ENCODE measurements at places on chromosomes 2 and 18. TPM values are rescaled to one million over a fixed set of nuclear protein-coding genes. Genes with fewer than 3 reads are reported as not detected.

Gene CAPN14
- not detected for total RNA-seq

Gene ACOXL
- total RNA-seq = not detected

Gene LIMS3
- total RNA-seq = 7.1 TPM

DNA sequence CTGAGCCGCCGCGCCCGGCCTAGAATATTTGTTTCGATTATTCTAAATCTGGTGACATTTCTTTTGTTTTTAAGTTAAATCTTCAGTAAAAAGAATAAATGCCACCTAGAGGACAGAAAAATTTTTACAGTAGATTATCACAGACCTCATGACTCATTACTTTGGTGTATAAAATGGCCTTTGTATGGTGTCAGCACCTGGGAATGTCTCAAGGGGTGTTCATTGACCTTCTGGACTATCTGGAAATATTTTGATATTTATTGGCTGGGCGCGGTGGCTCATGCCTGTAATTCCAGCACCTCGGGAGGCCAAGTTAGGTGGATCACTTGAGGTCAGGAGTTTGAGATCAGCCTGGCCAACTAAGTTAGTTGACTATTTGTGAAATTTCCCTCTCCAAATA lies 30.3 kb upstream of the SLC30A6 start:
- no peak for DNase-seq
- no peak overlapping the region for H3K4me3 ChIP-seq
- H3K27me3 ChIP-seq = no peaks in the 10 kb centered on the region
- peaks cover 52% of the 10 kb centered on the region for H3K36me3 ChIP-seq

GRCh38 chr2:119364798-119365197 lies 1.8 kb downstream of the C2orf76 start:
- no peak for DNase-seq
- H3K4me1 ChIP-seq = no peaks in the 10 kb centered on the region
- H3K36me3 ChIP-seq = no peaks in the 10 kb centered on the region
- H3K27me3 ChIP-seq = no peaks in the 10 kb centered on the region
- H3K4me3 ChIP-seq = no peak overlapping the region
- no peak overlapping the region for H3K27ac ChIP-seq

DNA sequence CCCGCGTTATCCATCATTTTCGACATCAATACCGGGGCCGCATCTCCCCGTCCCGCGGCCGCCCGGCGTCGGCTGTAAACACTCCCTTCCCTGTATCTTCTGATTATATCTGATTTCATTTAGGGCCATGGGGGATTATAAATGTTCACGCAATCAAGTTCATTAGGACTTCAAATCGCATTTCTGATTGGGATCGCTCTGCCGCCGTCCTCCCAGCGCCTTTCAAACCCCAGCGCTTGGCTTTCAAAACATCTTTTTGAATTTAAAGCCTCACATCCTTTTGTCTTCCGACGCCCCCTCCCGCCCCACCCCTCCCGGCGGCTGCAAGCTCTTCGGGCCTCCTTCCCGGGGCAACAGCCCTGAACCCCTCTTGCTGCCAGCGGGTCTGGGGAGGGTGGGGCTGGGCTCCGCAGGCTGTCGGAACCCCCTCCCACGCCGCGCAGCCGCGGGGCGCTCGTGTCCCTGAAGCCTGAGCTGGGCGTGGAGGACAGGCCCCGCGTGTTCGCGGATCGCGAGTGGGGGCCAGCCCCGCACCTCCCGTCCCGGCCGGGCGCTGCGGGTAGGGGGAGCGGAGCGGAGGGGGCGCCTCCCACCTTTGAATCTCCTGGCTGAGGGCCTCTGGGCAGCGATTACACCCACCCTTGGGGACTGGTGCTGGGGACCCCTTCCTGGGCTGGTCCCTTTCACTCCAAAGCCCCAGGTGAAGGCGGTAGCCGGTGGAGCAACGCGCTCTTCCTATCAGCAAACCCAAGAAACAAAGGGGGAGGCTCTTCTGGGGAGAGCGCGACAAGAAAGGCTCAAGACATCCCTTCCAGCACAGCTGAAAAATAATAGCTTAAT lies 11.3 kb upstream of the GBX2 start:
- no peak overlapping the region for H3K27ac ChIP-seq
- no peaks in the 10 kb centered on the region for H3K27me3 ChIP-seq
- no peak overlapping the region for H3K4me3 ChIP-seq
- DNase-seq = no peak
- no peaks in the 10 kb centered on the region for H3K36me3 ChIP-seq
